ENCODE measurements at places on chromosomes 6 and 20. TPM values are rescaled to one million over a fixed set of nuclear protein-coding genes. Genes with fewer than 3 reads are reported as not detected.

DNA sequence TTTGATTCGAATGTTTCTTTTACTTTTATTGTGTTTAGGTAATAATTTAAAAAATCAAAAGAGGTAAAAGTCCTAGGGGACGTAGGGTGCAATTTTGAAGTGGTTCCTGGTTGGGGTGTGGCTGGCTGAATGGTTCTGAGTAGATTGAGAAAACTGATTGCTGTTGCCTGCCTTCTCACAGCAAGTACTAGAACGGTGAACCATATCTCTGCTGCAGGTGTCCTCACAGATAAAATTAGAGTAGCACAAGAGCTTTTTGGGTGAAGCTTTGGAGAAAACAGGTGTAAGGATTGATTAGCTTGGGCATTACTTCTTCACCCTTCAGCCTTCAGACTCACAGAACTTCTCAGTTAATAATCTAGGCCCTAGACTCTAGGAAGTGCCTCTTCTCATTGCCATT lies 19.8 kb upstream of the GJA10 start:
- H3K4me1 ChIP-seq = no peaks in the 10 kb centered on the region
- H3K36me3 ChIP-seq = peaks cover 6% of the 10 kb centered on the region
- H3K27ac ChIP-seq = no peak overlapping the region
- DNase-seq = no peak
- no peaks in the 10 kb centered on the region for H3K27me3 ChIP-seq

Gene PI16
- total RNA-seq = 2.6 TPM

DNA sequence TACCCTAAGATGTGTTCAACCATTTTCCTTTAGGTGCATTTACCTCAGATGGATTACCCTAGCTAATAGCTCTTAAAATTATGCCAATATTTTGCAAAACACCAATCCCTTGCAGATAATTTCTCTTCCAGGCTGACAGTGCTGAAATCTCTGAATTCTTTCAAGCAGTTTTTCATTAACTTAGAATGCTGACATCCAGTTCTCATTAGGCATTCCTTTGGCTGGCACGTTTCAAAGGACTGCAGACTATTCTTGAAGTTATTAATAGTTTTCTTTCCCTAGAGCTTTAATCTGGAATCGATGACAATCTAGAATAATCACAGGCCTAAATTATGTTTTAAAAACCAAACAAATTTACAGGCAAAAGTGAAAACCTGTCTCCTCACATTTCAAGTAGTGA lies 68.3 kb downstream of the SMLR1 start:
- H3K4me3 ChIP-seq = no peak overlapping the region
- no peaks in the 10 kb centered on the region for H3K27me3 ChIP-seq
- no peaks in the 10 kb centered on the region for H3K36me3 ChIP-seq
- DNase-seq = no peak

GRCh38 chr6:97394160-97394748 lies 111.2 kb upstream of the MMS22L start:
- no peak overlapping the region for H3K27ac ChIP-seq
- H3K36me3 ChIP-seq = no peaks in the 10 kb centered on the region
- DNase-seq = peak; percentile 65
- H3K27me3 ChIP-seq = no peaks in the 10 kb centered on the region
- no peaks in the 10 kb centered on the region for H3K4me1 ChIP-seq

DNA sequence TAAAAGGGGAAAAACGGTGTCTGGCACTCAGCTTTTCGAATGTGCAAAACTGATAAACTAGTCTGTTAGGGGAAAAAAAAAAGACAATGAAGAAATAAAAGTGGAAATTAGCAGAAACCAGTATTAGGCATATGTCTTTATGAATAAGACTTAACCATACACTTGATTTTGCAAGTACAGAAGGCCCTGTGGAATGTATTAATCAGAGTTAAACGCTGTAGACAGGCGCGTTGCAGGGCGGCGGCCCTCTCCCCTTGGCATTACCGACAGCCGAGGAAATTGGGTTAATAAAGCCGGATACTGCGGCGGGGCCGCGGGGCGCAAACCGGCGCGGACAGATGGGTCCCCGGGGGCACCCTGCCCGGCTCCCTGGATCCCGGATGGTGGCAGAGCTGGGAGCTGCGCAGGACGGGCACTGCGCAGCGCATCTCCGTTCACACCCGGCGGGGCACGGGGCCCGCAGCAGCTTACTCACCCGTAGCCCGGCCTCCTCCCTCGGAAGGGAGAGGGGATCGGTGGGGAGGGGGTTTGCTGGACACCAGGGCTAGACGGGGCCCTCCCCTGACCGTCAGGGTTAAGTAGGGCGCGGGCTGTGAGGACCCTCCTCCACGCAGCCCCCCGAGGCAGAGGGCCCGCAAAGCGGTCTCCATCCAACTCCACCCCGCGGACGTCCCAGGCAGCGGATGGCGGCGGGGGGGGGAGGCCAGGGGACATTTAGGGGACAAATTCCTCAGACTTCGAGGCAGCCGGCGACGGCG lies 2.0 kb downstream of the BHLHE23 start:
- H3K36me3 ChIP-seq = no peaks in the 10 kb centered on the region
- H3K27ac ChIP-seq = no peak overlapping the region
- H3K4me3 ChIP-seq = no peak overlapping the region
- no peak for DNase-seq

- H3K36me3 ChIP-seq = no peaks in the 10 kb centered on the region
- peak; percentile 35 for DNase-seq
- H3K27me3 ChIP-seq = no peaks in the 10 kb centered on the region
These were observed 18.6 kb downstream of the TREML2 start for GRCh38 chr6:41182069-41183034.

Gene ELOVL2
- 0.05 TPM for total RNA-seq

DNA sequence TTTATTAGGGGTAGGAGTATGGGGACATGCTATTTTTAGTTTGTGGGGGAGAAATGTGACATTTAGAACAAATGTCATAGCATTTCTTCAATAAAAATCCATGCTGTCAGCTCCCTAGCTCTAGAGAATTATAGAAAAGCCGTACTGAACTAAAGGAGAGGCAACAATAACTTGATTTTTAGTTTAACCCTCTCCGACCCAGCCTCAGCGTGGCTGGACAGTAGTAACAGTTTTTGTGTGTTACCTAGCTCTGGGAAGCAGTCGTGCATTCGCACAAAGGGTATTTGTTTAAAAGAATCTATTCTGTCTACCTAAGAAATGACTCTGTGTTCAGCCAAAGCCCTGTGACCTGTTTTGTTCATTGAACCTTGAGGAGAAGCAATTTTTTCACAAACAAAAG lies 442.4 kb upstream of the SOX4 start:
- no peaks in the 10 kb centered on the region for H3K27me3 ChIP-seq
- no peak overlapping the region for H3K4me3 ChIP-seq
- no peaks in the 10 kb centered on the region for H3K36me3 ChIP-seq
- no peaks in the 10 kb centered on the region for H3K4me1 ChIP-seq
- no peak overlapping the region for H3K27ac ChIP-seq
- no peak for DNase-seq

Gene MYLK4
- 0.35 TPM for total RNA-seq

DNA sequence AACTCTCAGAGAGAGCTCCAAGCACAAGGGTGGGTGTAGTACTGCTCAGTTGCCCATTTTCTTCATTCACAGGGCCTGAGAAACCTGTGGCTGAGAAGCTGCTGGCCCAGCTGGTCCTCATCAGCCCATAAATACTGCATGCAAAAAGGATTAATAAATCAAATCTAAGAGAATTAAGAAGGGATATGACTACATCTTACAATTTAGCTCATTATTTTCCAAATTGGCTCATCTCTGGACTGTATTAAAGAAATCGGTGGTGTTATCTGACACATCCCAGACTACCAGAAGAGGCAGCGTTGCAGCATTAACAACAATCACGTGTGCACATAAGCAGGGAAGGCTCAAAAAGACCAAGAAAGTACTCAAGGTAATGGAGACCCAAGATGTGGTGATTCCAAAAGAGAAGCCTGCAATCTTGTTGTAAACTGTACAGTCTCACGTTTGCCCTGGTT lies 90.7 kb downstream of the CD24 start:
- H3K27ac ChIP-seq = no peak overlapping the region
- H3K4me1 ChIP-seq = peaks cover 4% of the 10 kb centered on the region
- no peak for DNase-seq
- H3K27me3 ChIP-seq = no peaks in the 10 kb centered on the region
- H3K36me3 ChIP-seq = no peaks in the 10 kb centered on the region

Gene SLC17A1
- total RNA-seq = not detected

- no peak overlapping the region for H3K27ac ChIP-seq
- H3K4me1 ChIP-seq = no peaks in the 10 kb centered on the region
- H3K4me3 ChIP-seq = no peak overlapping the region
- no peaks in the 10 kb centered on the region for H3K36me3 ChIP-seq
These were observed 99.5 kb downstream of the CDKAL1 start for GRCh38 chr6:20633566-20634340.

Gene BCAS1
- total RNA-seq = 67.9 TPM

- H3K4me3 ChIP-seq = no peak overlapping the region
- DNase-seq = no peak
- H3K4me1 ChIP-seq = no peaks in the 10 kb centered on the region
- H3K27ac ChIP-seq = no peak overlapping the region
- no peaks in the 10 kb centered on the region for H3K36me3 ChIP-seq
These were observed 25.0 kb upstream of the STX16 start for GRCh38 chr20:58626051-58626450.

DNA sequence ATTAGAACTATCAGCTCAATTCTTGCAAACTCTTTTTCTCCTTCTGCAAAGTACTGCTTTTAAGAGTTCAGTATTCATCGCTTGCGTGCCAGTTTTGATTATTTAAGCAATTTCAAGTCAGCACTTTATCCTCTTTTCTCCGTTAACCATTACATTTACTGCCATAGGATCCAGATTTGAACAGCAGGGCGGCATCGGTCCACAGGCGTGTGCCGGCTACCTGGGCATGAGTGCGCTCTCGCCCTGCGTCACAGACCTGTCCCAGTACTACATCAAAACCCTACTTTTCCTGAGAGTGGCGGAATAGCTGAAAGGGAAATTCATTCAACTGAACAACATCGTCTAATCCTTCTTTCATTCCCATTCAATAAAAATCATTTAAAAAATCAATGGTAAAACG lies 53.4 kb downstream of the MYLK4 start:
- no peaks in the 10 kb centered on the region for H3K27me3 ChIP-seq
- H3K4me3 ChIP-seq = no peak overlapping the region
- no peak overlapping the region for H3K27ac ChIP-seq
- H3K4me1 ChIP-seq = no peaks in the 10 kb centered on the region
- no peak for DNase-seq
- no peaks in the 10 kb centered on the region for H3K36me3 ChIP-seq

Gene CALHM6
- total RNA-seq = 6.2 TPM

DNA sequence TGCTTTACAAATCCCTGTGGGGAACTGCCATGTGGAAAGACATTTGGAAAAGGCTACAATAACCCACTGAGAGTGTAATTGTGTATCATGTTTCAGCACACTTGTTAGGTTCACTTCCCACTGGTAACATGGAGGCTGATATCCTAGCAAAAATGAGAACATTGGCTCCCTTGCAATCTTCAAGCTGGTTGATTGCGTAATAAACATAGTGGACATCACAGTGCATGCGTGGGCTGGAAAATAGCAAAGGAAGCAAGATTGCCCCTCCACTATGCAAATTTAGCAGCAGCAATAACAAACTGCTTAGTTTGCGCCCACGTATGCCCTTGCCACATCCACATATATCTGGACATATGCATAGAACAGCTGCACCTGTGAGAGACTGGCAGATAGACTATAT lies 410.2 kb downstream of the MEI4 start:
- no peaks in the 10 kb centered on the region for H3K36me3 ChIP-seq
- no peak overlapping the region for H3K4me3 ChIP-seq
- no peak for DNase-seq

GRCh38 chr6:39327507-39327906 lies 5.0 kb upstream of the KCNK16 start:
- no peak overlapping the region for H3K27ac ChIP-seq
- H3K36me3 ChIP-seq = no peaks in the 10 kb centered on the region
- H3K27me3 ChIP-seq = no peaks in the 10 kb centered on the region
- no peaks in the 10 kb centered on the region for H3K4me1 ChIP-seq
- no peak overlapping the region for H3K4me3 ChIP-seq

DNA sequence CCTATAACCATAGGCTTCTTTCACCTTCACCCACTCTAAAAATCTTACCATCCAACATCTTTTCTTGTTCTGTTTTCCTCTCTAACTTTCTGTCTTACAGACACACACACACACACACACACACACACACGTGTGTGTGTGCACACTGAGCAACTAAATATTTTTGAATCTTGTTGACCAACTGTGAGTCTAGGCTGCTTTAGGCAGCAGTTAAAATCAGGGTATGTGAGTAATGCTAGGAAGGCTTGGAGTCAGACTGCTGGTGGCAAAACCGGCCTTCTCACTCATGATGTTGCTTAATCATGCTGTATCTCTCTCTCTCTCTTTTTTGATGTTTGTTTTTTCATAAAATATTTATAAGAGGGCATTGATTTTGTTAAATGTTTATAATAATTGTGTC lies 103.1 kb upstream of the TBX18 start:
- DNase-seq = no peak
- H3K27me3 ChIP-seq = no peaks in the 10 kb centered on the region
- H3K36me3 ChIP-seq = no peaks in the 10 kb centered on the region
- no peak overlapping the region for H3K4me3 ChIP-seq
- H3K4me1 ChIP-seq = no peaks in the 10 kb centered on the region
- H3K27ac ChIP-seq = no peak overlapping the region

GRCh38 chr6:28944412-28944865 lies 20.7 kb upstream of the TRIM27 start:
- peak; percentile 73 for DNase-seq
- peak overlapping the region; percentile 83 for H3K27ac ChIP-seq
- no peaks in the 10 kb centered on the region for H3K4me1 ChIP-seq
- H3K27me3 ChIP-seq = no peaks in the 10 kb centered on the region

GRCh38 chr6:36381502-36382389 lies 5.7 kb downstream of the ETV7 start:
- H3K27me3 ChIP-seq = no peaks in the 10 kb centered on the region
- DNase-seq = no peak
- H3K27ac ChIP-seq = no peak overlapping the region
- no peaks in the 10 kb centered on the region for H3K4me1 ChIP-seq

DNA sequence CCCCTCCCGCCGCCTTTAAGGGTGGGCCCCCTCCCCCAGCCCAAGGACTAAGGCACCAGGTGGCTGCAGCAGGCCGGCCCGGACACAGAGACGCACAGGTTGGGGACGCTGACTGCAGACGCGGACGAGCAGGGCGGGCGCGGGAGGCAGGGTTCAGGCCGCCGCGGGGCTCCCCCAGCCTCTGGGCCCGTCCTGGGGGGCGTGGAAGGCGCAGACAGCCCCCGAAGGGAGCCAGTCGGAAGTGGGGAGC lies 9.3 kb downstream of the DUSP15 start:
- H3K27me3 ChIP-seq = peaks cover 4% of the 10 kb centered on the region
- peaks cover 7% of the 10 kb centered on the region for H3K4me1 ChIP-seq
- H3K27ac ChIP-seq = no peak overlapping the region

DNA sequence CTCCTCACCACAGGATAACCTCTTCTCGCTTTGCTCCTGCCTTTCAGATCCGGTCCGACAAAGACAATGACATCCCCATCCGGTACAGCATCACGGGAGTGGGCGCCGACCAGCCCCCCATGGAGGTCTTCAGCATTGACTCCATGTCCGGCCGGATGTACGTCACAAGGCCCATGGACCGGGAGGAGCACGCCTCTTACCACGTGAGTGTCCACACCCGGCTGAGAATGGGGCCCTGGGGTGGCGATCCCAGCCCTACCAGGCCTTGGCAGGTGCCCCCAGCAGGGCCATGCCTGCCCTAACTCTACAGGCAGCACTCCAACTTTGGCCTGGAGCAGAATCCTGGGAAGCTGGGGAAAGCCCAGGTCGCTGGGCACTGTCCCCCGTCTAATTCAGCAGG lies 221.1 kb downstream of the TAF4 start:
- H3K27me3 ChIP-seq = no peaks in the 10 kb centered on the region
- H3K4me1 ChIP-seq = no peaks in the 10 kb centered on the region
- H3K4me3 ChIP-seq = no peak overlapping the region
- no peaks in the 10 kb centered on the region for H3K36me3 ChIP-seq
- no peak overlapping the region for H3K27ac ChIP-seq
- DNase-seq = no peak
